ENCODE measurements at places on chromosomes 12 and 14.

- DNase-seq, result no peak
These were observed 87.7 kb downstream of the ITPK1 start for GRCh38 chr14:93027810-93028723.

DNA sequence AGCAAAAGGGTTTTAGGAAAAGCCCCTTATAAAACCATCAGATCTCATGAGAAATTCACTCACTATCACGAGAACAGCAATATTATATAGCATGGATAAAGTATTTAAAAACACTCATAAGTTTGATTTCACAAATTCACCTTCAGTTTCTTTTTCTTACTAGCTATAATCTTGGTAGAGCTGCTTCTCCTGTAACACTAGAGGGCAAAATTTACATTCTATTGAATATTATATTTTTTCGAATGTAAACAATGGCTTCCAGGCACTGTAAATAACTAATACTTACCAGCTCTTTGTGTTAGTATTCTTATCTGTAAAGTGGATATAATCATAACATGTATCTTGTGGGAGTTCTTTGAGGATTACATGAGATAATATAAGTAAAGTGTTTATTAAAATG lies 259.6 kb downstream of the CCER1 start:
- no peak for DNase-seq

GRCh38 chr12:96194971-96195844 lies 1.0 kb downstream of the ELK3 start:
- peak; percentile 69 for DNase-seq

- no peak for DNase-seq
These were observed 10.1 kb downstream of the AKAP6 start for GRCh38 chr14:32339188-32339587.

- no peak for DNase-seq
These were observed 24.3 kb downstream of the TSPAN9 start for GRCh38 chr12:3101309-3102024.

- DNase-seq, result no peak
These were observed 111.2 kb downstream of the RIN3 start for GRCh38 chr14:92624764-92625163.

DNA sequence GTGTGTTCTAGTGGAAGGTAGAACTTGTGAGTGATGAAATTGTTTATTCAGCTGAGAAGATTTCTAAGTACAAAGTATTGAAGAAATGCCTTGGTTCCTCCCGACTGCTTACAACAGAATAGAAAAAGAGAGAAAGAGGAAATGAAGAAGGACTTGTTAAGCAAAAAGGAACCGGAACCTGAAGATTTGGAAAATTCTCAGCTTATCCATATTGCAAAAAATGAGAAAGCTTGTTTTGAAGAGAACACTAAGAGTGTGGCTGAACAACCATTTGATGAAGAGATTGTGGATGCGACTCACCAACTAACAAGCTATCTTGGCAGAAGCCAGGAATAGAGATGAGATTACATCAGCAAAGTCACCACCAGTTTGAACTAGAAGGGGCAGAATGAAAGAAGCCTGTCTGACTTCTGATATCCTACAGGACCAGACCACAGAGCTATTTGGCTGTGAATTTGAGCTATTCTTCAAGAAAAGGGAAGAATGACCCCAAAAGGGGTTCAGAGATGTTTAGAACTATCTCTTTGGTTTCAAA lies 15.1 kb downstream of the NDUFA9 start:
- DNase-seq, result no peak

GRCh38 chr12:57001448-57001906 lies 4.9 kb downstream of the ZBTB39 start:
- peak; percentile 74 for DNase-seq

DNA sequence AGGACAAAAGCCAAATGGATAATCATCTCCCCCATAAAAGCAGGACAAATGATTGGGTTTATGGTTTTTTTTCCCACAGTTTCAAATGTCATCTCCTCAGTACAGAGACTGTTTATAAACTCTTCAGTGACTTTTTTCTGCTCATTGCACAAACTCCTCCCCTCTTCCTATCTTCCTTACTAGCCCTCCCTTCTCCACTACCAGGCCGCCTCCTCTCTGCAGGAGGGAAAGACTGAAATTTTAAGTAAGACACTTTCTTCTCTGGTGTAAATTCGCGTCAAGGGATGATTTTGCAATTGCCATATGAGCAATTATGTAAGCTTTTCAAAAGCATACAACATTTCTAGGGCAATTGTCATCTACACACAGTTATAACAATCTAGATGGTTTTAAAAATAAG lies 37.0 kb downstream of the BTG1 start:
- DNase-seq, result no peak

- no peak for DNase-seq
These were observed 51.4 kb downstream of the CLMN start for GRCh38 chr14:95268350-95268749.

- peak; percentile 22 for DNase-seq
These were observed 21.1 kb upstream of the LGALS3 start for GRCh38 chr14:55107766-55108554.

DNA sequence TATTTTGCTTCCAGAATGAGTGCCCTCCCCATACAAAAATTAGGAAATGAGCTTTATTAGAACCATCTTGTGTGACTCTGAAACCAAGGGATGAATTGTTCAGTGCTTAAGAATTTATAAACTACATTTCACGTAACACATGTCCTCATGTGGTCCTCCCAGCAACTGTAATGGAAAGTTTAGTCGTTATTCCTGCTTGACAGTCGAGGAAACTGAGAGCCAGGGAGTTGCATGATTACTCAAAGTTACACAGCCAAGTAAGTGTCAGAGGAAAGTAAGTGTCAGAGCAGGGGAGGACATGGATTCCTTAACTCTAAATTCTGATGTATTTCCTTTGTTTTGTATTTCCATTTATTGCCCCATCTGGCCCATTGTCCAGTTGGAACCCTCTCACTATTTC lies 453.9 kb downstream of the FUT8 start:
- DNase-seq, result no peak

DNA sequence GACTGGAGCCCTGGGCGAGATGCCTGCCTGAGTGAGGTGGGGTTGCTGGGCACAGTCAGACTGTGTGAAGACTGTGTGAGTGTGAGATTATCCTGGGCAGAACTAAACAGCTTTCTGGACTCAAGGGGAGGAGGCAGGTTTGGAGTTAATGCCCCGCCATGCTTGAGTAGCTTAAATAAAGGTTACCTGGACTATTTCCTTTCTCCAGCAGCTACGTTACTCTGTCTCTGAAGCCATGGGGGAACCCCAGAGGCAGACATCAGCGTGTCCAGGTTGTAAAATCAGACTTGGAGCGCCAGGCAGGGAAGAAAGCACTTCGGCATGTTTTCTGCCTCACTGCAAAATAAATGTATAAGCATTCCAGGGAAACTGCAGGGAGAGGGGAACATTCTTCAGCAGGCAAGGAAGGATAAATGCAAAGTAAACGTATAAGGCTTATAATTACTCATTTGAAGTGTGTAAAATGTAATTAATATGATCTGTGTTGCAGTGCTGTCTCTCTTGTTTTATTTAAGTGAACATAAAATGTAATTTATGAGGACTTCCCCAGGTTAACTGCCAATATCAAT lies 129.7 kb downstream of the CHST11 start:
- DNase-seq, result no peak

DNA sequence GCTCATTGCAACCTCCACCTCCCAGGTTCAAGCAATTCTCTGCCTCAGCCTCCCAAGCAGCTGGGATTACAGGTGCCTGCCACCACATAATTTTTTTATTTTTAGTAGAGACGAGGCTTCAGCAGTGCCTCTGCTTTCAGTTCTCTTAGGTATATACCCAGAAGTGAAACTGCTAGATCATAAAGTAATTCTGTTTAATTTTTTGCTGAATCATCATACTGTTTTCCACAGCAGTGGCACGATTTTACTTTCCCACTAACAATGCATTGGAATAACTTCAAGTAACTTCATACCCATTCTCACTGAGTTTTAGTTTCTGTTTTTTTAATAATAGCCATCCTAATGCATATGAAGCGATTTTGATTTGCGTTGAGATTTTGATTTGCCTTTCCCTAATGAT lies 148.0 kb upstream of the G2E3 start:
- DNase-seq, result no peak

DNA sequence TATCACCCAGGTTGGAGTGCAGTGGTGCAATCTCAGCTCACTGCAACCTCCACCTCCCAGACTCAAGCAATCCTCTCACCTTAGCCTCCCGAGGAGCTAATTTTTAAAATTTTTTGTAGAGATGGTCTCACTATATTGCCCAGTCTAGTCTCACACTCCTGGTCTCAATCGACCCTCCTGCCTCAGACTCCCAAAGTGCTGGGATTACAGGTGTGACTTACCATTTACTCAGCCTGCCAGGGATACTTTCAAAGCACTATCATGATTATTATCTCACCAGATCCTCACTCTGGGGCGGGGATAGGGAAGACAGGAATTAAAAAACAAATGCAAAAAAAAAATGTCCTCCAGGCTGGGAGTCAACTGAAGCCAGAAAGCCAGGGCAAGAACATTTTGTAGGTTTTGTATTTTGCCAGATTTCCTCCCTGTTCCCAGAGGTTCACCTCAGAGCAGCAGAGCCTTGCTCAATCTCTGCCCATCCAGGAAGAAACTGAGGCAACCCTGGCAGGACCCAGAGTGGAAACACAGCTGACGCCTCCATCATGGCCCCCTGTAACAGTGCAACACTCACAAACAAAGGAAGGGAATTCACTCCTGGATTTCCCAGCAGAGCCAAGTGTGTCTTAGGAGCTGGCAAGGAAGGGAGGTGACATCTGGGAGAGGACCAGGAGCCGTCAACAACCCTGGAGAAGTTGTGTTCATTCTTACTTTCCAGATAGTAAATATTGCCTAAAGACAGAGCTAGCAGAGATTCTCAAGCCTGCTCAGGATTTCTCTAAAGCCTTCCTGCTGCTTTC lies 73.9 kb downstream of the IRF2BPL start:
- no peak for DNase-seq

DNA sequence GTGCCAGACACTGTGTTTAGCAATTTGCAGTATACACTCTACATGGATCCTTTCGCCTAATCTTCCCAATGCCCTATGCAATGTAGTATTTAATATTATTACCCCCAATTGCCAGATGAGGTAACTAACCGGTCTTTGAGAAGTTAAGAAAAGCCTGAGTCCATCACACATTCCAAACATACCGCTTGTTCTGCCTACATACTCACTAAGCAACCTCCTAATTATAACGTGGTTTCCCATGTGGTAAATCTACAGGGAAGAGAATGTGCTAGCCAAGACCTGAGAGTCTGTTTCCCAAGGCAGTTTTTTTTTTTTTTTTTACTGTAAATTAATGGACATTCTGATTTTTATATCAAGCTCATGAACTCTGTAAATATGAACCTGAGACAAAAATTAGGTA lies 37.2 kb downstream of the ATP2B1 start:
- no peak for DNase-seq

GRCh38 chr12:111418594-111418880 lies 12.8 kb downstream of the SH2B3 start:
- DNase-seq, result no peak

DNA sequence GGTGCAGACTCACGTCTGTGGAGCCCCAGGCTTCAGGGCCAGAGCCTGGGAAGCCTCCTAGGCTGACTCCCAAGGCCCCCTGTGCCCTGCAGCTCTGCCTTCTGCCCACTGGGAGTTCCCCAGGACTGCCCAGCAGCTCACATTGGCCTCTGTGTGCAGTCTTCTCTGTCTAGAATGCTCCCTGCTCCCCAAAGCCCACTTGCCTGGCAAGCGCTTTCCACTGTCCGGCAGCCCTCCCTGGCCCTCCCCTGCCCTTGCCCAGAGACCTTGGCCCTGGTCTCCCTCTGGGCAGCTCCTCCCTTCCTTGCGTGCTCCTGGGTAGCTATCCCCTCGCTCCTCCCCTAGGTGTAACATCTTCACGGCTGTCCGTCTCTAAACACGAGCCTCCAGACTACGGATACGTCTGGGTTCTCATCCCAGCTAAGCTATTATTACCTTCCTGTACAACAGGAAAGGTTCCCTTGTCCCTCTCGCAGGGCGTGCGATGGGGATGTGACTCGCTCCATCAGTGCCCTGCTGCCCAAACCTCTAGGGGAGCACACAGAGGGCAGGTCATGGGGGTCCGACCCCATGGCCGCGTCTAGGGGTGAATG lies 325.5 kb upstream of the RTL1 start:
- no peak for DNase-seq

DNA sequence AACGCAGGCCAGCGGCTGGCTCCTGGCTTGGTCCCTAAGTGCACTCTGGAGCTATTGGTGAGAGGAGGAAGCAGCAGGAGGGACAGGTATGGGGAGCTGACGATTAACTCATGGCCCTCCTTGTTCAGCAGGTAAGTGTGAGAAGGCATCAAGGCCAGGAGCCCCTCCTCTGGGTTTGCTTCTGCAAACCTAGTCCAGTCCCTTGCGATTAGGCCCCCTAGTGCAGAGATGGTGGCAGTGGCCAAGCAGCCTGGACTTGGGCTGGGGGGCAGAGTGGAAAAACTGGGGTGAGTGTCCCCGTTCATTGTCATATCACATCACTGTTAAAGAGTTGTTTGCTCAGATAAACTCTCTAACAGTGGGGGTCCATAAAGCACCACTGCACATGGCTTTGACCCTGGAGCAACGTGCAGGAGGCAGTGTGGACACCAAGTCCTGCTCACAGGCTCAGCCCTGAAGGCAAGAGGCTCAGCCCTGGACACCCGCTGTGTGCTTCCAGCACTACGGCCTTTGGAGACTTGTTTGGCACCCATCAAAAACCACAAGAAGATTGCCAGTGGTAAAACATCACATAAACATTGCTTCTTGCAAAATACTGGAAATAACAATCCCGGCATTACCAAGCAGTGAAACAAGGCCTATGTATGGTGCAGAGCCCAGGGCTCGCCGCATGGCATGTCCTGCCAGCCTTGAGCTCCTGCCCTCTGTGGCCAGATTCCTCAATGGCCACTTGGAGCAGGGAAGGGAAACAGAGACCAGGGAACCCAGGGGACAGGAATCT lies 184.3 kb upstream of the RTL1 start:
- no peak for DNase-seq

DNA sequence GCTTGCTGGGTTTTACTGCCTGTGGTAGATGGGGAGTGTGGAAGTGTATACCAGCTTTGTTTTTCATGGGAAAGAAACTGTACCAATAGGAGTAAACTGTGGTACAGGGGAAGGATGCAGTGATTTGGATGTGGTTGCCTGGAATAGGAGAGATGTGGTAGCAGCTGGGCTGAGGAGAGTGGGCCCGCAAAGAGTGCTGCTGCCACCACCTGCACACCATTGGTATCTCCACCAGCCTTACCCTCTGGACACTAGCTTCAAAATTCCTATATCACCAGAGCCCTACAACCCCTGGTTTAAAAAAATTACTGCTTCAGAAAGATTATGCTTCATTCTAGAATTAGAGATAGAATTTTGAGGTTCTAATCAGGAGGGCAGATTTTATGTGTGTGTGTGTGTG lies 53.6 kb downstream of the AKAP6 start:
- no peak for DNase-seq

DNA sequence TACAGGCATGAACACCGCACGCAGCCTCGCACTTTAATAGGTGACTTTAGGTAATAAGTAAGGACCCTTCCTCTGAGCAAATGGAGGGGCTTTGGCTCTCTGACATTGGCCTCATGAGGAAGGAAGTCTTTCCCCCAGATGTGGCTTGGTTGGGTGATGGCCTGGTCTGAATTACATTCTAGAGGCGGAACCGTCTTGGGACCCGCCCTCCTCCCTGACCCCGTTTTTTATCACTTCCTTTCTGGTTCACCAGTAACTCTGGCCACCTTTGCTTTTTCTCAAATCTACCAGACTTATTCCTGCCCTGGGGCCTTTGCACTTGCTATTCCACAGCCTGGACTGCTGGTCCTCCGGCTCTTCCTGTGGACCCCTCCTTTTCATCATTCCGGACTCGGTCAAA lies 13.4 kb downstream of the ALDH2 start:
- DNase-seq, result no peak

GRCh38 chr14:23442721-23443356 lies 7.4 kb upstream of the MYH7 start:
- DNase-seq, result no peak

GRCh38 chr14:58565832-58566231 lies 71.9 kb upstream of the DACT1 start:
- DNase-seq, result no peak

Measured in activated CD8-positive, alpha-beta memory T cell treated with anti-CD3 and anti-CD28 coated beads, Interleukin-2, amount 50 U/mL, for 4 hours (primary cell).